ENCODE measurements at places on chromosomes 11 and 22.

DNA sequence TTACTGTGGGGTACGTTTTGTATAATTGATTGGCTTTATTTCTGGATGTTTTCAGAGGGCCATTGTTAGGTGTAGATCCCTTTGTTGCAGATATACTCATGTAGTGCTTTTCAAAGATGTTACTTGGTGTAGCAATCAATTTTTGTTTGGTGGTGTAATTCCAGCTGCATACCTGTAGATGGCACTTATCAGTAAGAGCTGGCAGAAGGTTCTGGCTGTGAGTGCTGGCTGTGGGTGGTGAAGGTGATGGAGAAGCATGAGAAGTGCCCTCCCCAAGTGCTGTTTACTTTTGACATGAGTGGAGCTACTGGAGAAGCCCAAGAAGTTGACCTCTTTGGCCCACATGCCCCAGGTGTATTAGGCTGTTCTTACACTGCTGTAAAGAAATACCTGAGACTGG, 1074.9 kb downstream of the FAM181B start:
- DNase-seq = no peak

GRCh38 chr11:44632466-44633123, 67.1 kb downstream of the CD82 start:
- no peak for DNase-seq

GRCh38 chr22:49099496-49100124, 728.1 kb downstream of the BRD1 start:
- no peak for DNase-seq

- no peak for DNase-seq
These were observed 47.5 kb upstream of the SORL1-AS1 start for GRCh38 chr11:121500275-121500674.

DNA sequence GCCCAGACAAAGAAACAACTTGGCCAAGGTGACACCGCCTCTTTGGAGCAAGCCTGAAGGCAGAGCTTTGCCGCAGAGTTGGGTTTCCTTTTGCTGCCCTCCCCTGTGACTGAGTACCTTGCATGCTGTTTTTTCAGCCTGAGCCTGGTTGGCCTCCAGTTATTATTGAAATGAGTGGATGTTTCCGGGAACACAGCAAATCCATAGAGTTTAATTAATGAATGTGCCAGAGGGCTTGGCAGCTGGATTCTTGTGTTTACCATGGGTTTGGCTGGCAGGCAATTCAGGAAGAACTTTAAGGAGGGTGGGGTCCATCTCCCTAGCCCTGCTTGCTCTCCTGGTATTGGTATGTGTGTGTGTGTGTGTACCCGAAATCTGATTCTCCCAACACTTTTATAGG, 65.6 kb upstream of the CRYBB3 start:
- no peak for DNase-seq

DNA sequence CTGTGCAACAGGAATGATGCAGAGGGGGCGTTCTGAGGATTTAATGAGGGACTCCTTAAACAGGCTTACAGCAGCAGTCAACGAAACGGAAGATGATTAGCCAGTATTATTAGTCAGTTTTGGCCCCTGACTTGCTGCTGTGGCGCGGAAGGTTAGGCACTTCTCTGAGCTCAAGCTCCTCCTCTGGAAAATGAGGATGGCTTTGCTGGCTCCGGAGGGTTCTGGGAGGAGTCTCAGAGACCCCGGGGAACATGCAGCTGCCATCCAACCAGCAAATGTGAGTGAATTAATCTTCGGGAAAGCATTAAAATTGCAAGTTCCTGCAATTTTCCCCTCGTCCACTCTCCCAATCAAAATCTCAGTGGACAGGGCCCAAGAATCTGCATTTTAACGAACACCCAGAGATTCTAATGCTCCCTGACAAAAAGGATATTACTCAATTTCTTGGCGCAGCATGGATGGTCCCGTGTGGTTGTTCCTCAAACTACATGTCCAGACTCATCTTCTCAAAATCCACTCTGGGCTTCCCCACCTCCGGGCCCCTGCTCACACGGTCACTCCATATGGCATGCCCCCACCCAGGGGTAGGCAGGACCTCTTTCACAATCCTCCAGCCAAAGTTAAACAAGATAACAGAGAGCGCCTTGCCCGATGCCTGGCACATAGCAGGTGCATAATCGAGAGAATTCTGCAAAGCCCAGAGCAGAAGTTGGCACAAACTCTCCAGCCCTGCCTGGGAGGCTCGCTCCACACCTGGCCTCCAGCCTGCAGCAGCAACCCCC, 6.4 kb downstream of the ELFN2 start:
- DNase-seq = no peak

DNA sequence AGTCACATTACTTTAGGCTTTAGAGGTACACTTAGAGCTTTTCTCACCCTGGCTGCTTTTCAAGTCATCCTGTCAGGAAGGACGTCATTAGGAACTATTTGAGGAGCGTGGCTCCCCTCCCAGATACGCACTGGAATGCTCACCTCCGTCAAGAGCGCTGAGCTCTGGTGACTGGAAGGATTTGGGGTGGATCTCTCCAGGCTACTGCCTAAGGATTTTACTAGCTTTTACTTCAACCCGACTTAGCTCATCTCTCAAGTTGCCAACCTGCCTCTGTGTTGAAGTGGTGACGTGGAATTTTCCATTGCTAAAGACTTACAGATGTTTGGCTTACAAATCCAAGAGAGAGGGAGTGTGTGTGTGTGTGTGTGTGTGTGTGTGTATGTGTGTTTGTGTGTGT, 355.3 kb upstream of the CCDC90B start:
- no peak for DNase-seq

DNA sequence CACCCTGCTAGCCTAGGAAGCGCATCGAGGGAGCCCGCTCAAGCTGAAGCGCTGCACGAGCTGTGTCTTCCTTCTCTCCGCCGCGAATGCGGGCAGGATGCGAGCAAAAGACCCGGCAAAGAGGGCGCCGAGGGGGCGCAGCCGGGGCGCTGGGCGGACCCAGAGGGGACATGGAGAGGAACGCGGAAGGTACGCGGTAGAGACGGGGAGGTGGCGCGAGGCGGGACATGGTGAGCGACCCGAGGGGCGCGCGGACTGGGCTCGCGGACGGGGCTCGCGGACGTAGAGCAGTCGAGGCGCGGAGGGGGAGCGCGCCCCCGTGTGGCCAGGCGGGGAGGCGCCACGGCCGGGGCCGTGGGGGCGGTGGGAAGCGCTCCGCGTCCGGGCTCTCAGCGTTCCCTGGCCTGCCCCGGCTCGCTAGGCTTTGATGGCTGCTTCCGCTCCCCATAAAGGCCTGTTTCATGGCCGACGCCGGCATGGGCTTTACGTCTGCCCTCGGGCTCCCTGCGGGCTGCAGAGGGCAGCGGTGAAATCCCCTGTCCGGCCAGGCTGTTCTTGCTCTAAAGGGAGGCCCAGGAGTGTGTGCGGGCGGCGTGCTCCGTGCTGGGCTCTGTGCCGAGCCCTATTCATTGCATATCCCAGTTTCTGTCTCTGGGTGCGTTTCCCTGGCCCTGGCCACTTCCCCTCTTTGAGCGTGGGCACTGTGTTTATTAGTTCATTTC, 31.2 kb upstream of the TRIM29 start:
- DNase-seq = peak; percentile 35

- DNase-seq = no peak
These were observed at the start of gene RAB38 for GRCh38 chr11:88174709-88175568. TSS of gene RAB38 (minus strand) at chr11:88175443. CDS start at chr11:88175384, 59 bp downstream.

DNA sequence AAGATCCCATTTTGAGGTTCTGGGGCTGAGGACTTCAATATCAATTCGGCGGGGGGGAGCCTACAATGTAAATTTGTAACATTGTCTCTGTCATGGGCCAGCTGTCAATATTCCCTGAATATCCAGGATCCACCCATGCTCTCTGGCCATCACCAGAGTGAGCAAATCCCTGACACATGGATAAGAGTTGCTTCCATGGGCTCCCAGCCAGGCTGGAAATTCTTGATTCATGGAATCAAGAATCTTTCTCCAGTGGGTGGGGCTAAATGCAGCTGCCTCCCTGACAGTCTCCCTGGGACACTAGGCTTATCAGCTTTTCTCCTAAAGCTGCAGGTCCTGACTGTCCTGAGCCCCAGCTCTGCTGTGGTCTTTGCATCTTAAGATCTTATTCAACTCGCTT, 86.9 kb upstream of the IGLL5 start:
- DNase-seq = no peak

DNA sequence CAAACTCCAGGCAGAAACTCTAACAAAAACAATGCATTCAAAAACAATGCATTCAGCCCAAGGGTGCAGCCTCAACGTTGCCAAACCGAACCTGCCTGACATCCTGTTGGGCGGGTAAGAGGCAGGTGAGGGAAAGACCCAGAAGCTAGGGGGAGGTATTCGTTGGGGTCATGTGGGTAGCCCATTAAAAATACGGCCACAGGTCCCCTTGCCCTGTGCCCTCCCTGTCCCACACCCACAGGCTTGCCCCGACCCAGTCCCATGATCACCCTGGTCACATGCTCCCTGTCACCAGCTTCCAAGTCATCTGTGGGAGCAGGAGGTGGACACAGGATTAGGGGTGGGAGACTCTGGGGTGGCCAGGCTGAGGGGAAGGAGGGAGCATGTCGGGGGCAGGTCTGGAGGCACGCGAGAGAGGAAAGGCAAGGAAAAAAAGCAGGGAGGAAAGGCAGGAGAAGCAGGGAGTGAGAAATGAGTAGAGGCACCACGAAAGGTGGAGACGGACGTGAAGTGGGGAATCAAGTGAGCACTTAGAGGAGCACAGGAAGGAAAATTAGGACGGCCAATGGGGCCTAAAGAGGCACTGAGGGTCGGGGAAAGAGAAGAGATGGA, 683 bp downstream of the PLA2G6 start:
- DNase-seq = no peak

- DNase-seq = no peak
These were observed 10.4 kb upstream of the SLC39A13 start for GRCh38 chr11:47398011-47398410.

GRCh38 chr11:27914080-27914479, 193.9 kb downstream of the KIF18A start:
- DNase-seq = no peak

DNA sequence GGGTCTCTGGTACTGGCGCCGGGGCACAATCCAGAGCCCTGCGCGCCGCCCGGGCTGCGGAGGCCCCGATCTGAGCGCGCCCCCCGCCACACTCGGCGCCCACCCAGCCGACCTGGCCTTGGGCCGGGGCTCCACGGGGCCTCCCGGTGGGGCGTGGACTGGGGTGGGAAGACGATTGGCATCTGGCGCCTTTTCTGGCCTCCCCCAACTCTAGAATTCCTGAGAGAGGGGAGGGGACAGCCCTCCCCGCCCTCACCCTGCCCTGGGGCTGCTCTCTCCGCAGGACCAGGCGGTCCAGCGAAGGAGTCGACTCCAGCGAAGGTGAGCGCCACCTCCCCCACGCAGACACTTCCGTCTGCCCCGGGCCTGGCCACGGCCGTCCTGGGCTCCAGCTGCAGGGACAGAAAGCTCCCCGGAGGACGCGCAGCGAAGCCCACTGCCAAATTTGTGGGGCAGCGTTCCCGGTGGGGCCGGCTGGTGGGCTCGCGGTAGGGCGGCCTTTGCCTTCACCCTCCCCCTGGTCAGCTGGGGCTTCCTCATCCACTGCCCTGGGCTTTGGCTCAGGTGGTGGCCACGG, 593 bp downstream of the SSH3 start:
- DNase-seq = no peak

DNA sequence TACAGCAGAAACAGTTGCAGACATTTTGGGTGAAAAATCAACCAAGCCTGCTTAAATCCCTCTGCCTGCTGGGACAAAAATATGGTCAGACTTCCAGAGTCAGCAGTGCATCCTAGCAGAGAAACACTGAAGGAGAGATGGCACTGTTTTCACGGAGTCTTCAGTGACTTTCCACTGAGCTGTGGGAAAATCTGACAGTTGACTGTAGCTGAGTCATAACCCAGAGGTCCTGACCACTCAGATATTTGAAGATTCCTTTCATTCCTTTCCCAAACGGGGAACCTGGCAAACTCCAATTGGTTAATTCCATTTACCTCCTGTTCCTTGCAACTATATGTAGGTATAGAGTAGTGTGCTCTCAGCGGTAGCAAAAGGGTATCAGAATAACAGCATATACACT, 20.9 kb upstream of the UPB1 start:
- no peak for DNase-seq

DNA sequence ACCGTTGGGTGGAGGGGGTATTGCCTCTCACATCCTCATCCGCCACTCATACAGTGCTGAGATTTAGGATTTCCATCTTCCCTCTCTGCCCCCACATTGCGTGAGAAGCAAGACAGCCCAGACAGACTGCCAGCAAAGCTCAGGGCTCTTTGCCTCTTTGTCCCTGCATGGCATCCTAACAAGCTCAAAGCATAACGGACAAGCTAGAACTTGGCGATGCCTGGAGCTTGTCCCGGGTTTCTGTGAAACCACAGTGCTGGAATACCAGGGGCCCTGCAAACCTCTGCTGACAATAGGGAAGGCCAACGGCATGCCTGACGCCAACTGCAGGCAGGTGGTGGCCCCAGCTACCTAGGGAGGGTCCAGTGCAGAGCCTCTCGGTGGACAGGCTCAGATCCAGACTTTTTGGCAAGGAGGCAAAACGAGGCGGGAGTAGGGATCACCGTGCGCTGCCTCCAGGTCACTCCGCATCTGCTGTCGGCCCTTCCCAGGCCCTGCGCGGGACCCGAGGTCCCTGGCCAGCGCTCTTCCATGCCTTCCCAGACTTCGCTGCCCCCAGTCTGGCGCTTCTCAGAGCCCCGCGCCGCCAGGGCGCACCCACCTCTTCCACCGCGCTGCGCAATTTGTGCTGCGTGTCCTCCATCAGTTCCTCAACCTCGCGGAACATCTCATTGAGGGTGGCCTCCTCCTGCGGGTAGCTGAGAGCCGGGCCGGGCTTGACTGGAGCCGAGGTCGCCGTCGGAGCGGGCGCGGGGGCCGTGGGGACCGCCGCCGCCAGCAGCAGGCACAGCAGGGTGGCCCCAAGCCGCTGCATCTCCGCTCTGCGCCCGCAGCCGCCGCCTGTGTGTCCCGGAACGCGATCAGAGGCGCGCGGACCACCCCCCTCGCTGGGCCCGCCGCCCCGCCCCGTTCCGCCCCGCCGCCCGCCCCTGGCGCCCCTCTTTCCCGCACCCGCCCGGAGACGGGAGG, at the start of gene DKK3:
TSS of gene DKK3 (minus strand) at position 858 of the 969 bp plus-strand sequence. CDS start at position 814, 44 bp downstream.
- no peak for DNase-seq

- DNase-seq = no peak
These were observed 509.9 kb upstream of the B3GAT1 start for GRCh38 chr11:134921938-134922337.

- DNase-seq = peak; percentile 79
These were observed 6.7 kb upstream of the MCAM start for GRCh38 chr11:119323532-119324033.

DNA sequence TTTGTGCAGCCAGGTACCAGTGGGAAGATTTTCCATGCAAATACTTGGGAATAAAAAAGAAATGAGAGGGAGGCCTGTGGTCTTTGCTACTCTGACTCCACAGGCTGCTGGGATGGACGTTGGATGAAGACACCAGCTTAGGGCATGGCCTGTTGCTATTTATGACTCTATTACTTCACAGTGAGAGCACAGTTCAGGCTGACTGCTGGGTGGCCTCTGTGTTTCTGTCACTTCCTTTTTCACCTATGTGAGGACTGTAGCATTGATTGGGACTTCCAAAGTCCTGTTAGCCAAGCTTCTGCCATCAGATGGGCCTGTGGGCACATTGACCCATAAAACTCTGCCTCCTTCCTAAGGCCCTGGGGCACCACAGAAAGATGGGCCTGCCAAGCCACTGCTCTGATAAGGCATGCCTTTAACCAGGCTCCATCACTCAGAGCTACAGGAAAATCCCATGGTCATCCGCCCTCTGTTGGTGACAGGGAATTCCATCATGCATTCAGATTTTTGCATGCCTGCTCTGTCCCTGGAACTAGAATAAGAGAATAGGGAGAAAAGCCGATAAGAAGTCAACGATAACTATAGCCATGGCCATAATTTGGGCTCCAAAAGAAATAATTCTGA, 64.6 kb downstream of the KCNJ1 start:
- DNase-seq = no peak
